ENCODE measurements at places on chromosomes 13 and 19. TPM values are rescaled to one million over a fixed set of nuclear protein-coding genes. Genes with fewer than 3 reads are reported as not detected.

GRCh38 chr13:72561791-72562190 is 165.6 kb downstream of the MZT1 start:
- H3K4me1 ChIP-seq = no peaks in the 10 kb centered on the region
- H3K27ac ChIP-seq = no peak overlapping the region
- H3K27me3 ChIP-seq = no peaks in the 10 kb centered on the region
- no peak overlapping the region for H3K4me3 ChIP-seq
- no peak for DNase-seq
- H3K36me3 ChIP-seq = no peaks in the 10 kb centered on the region

DNA sequence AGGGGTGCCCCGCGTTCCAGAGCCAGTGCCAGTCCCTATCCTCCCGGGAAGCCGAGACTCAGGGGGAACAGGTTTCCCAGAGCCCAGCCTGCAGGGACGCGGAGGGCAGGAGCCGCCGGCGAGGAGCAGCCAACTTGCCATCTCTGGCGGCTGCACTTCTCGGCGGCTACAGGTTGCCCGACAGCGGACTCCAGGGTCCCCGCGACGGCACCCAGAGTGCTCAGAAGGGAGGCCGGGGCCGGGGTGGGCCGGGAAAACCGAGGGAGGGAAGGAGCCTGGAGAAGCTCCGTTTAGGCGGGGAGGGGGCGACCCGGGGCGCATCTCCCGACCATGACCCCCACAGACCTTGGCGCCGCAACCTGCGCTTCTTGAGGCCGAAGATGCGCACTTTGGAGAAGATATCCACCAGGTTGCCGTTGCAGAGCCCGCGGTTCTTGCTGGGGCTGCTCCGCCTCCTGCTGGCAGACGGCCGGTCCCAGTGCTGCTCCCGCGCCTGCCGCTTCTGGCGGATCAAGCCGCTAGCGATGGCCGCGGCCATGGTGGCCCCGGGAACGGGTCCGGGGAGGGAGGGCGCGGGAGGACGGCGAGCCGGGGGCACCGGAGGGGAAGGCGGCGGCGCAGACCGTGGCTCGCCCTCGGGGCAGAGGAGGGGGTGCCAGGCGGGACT is 463.8 kb downstream of the ITGBL1 start:
- H3K27ac ChIP-seq = no peak overlapping the region
- DNase-seq = no peak
- H3K27me3 ChIP-seq = peaks cover 10% of the 10 kb centered on the region

CFD gene
- 71.1 TPM for total RNA-seq

DNA sequence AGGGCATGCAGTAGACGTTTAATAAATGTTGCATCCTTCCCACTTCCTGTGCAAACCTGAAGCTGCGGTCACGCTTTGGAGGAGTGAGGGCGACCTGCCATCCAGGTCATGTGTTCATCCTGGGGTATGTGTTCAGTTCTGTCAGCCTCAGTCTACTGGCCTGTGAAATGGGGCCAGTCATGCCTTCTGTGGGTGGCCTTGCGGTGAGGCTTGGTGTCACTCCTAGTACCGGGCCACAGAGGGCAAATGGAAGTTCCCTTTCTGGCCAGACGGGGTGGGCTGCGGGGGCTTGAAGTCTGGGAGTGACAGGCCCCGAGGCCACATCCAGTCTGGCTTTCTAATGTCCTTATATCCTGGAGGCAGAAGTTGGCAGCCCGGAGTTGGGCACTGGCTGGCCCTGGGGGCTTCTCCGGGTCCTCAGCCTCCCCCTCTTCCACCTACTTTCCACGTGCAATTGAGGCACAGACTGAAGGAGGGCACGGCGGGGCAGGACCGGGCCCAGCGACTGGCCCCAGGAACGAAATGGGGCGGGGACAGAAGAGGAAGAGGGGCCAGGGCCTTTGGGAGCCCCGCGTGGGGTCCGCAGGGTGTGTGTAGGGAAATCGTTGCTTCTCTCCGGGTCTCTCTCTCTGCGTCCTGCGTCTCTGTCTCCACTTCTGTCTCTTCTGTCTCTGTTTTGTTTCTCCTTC is 11.1 kb downstream of the PDE4A start:
- no peaks in the 10 kb centered on the region for H3K36me3 ChIP-seq
- peak overlapping the region; percentile 77 for H3K4me3 ChIP-seq

DNA sequence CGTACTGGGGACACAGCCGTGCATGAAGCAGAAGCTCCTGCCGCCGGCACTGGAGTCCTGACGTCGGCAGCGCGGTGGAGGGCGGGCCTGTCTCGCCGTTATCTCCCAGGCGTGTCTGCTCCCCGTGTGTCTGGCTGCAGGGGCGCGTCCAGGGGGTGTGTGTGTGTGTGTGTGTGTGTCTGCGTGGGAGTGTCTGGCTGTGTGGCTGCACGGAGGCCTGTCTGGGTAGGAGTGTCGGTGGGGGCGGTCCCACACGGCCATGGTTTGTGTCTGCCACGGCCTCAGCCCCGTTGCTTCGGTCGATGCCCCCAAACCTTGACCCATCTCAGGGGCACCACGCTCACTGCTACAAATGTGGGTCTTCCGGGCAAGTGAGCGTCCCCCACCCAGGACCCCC is 18.3 kb downstream of the ARID3A start:
- H3K27me3 ChIP-seq = no peaks in the 10 kb centered on the region
- H3K36me3 ChIP-seq = no peaks in the 10 kb centered on the region
- H3K4me3 ChIP-seq = no peak overlapping the region
- DNase-seq = no peak
- H3K4me1 ChIP-seq = peaks cover 10% of the 10 kb centered on the region

ZNF431 gene
- 5.7 TPM for total RNA-seq

GRCh38 chr13:90889906-90890834 is 457.3 kb upstream of the MIR17HG start:
- H3K27ac ChIP-seq = no peak overlapping the region
- no peaks in the 10 kb centered on the region for H3K4me1 ChIP-seq
- no peaks in the 10 kb centered on the region for H3K36me3 ChIP-seq
- H3K4me3 ChIP-seq = no peak overlapping the region

DNA sequence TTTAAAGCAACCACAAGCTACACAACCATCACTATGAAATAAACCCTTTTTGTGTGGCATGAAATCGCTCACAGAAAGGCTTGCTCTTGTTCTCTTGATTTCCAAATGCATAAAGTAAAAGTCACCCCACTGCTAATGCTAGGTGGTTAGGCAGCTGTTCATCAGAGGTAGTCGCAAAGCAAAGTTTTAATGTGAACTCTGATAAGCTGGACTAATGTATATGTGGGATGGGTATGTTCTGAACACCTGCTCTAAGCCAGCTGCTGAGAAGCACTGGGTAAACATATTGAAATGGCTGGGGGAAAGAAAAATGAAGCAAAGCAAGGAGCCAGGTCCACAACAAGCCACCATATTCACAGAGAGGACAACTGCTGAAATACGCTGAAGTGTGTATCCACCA is 142.3 kb downstream of the KLF12 start:
- H3K4me3 ChIP-seq = no peak overlapping the region
- H3K36me3 ChIP-seq = peaks cover 4% of the 10 kb centered on the region
- H3K27me3 ChIP-seq = no peaks in the 10 kb centered on the region
- no peak overlapping the region for H3K27ac ChIP-seq

SYDE1 gene
- total RNA-seq = 4.8 TPM

DNA sequence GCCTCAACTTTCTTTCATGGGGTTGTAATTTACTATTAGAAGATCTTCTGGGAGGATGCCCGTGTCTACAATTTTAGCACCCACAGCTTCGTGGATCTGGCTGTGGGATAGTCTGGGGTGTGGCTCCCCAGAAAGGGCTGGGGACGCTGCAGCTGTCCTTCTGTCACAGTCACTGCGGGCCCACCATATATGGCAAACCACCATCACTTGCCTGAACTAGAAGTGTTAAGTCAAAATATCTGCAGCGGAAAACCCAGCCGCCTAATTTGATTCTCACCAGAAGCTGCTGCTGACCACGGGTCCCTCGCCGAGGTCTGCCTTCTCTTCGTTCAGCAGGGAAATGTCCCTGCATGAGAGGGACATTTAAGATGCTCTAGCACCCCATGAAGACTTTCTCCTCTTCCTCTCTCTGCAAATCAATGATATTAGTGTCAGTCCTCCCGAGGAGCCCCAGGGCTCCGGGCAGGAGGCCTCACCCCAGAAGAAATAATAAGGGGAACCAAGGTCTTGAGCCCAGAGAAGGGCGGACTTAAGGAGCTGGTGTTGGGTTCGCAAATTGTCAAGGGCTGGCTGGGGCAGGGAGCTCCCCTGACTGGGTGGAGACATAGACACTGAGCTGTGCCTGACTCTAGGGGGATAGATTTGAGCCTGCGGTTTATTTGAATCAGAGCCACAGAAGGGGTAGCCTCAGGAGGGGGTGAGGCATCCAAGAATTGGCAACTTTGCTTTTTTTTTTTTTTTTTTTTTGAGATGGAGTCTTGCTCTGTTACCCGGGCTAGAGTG is 3.0 kb upstream of the MATK start:
- no peak overlapping the region for H3K4me3 ChIP-seq
- no peaks in the 10 kb centered on the region for H3K4me1 ChIP-seq
- no peak for DNase-seq

RCBTB1 gene
- total RNA-seq = 5.3 TPM

GRCh38 chr13:114127473-114128347 is 4.7 kb downstream of the RASA3 start:
- peaks cover 66% of the 10 kb centered on the region for H3K4me1 ChIP-seq
- peak overlapping the region; percentile 82 for H3K4me3 ChIP-seq
- no peak for DNase-seq

VSTM2B gene
- not detected for total RNA-seq

ZNF578 gene
- 0.71 TPM for total RNA-seq

CYP2A7 gene
- not detected for total RNA-seq

GRCh38 chr19:33396701-33397535 is 23.4 kb downstream of the CEBPG start:
- H3K27ac ChIP-seq = no peak overlapping the region
- H3K4me1 ChIP-seq = peaks cover 37% of the 10 kb centered on the region
- no peaks in the 10 kb centered on the region for H3K36me3 ChIP-seq
- no peaks in the 10 kb centered on the region for H3K27me3 ChIP-seq
- peak; percentile 22 for DNase-seq
- H3K4me3 ChIP-seq = no peak overlapping the region

- DNase-seq = no peak
- H3K4me1 ChIP-seq = no peaks in the 10 kb centered on the region
- H3K4me3 ChIP-seq = no peak overlapping the region
- H3K27me3 ChIP-seq = no peaks in the 10 kb centered on the region
- H3K27ac ChIP-seq = no peak overlapping the region
Observed at GRCh38 chr13:67914535-67914934, 684.4 kb upstream of the PCDH9 start.
